ENCODE measurements at places on chromosomes 16 and 17.

- no peak for DNase-seq
Observed at GRCh38 chr17:48132385-48132784, 24.8 kb downstream of the SNX11 start.

DNA sequence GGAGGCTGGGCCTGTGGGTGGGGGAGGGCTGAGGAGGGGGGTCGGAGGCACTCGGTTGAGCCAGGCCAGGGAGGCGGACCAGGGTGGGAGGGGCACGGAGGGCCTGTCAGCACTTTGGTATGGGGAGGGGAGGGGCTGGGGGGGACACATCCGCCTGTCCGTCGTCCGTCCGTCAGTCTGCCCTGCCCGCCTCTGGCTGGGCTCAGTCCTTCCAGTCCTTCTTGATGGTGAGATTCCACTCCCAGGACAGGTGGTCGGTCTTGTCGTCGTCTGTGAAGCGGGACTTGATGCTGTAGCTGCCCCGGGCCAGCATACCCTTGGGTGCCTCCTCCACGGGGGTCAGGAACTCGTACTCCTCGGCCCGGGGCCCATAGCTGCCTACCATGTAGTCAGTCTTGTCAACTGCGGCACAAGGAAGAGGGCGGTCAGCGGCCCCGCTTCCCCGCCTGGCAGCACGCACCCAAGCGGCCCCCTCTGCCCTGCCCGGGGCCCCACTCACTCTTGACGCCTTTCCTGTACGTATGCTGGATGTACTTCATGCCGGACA is 2.4 kb downstream of the ARHGDIA start:
- peak; percentile 87 for DNase-seq

DNA sequence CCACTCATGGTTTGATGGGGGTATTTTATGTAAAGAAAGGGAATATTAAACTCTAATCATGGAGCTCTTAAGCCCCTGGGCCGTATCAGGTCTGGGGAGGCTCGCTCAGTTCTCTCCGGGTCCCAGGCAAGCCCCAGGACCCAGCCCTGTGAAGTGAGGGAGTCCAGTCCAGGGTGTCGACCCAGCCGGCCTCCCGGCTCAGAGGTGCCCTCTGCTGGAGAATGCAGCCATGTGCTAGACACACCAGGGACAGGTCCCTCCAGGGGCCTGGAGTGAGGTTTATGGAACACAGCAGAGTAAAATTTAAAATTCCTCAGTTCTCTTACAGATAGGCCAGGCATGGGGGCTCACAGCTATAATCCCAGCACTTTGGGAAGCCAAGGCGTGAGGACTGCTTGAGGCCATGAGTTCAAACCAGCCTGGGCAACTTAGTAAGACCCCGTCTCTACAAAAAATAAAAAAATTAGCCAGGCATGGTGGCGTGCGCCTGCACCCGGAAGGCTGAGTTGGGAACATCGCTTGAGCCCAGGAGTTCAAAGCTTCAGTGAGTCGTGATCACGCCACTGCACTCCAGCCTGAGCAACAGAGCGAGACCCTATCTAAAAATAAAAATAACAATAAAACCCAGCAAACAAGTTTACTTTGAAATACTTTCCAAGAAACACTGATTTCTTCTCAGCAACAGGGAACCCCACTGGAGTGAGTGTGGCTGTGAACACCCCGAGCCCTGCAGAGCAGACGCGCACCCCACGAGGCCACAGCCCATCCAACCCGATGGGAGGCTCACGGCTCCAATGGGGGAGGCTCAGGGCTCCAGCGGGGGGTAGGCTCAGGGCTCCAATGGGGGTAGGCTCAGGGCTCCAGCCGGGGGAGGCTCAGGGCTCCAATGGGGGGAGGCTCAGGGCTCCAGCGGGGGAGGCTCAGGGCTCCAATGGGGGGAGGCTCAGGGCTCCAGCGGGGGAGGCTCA is 72.2 kb downstream of the ZNF778 start:
- DNase-seq, result peak; percentile 49

GRCh38 chr16:85011846-85012284 is 530 bp upstream of the ZDHHC7 start:
- no peak for DNase-seq

DNA sequence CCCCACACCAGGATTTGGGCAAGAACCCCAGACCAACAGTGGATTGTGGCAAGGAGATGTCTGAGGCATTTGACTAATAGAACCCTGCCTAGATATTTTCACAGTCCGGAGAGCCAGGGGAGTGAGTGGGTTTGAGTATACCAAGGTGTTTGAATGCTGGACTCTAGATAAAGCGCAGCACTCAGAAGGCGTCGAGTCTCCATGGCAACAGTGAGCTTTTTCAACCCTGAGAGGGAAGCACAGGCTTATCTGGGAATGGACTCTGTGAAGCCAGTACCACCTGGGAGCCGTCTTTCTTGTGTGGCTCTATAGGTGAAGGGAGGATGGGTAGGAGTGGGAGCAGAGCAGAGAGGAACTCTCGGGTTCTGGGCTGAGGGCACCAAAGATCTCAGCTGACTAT is 147.0 kb downstream of the SHISA6 start:
- no peak for DNase-seq

DNA sequence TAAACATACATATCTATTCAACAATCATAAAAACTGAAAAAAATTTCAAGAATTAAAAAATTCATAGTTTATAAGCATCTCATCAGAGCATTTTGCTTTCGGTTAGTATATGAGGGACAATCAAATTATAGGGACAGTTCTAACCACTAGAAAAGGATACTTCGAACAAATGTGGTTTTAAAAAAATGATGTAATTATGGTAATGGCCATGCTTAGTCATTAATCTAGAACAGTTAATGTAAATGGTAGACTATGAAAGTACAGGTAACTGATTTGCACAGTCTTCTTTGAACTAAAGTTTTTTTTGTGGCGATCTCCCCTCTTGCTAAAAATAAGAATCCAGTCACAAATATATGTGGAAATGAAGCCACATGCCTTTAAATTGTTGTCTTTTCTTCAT is 63.5 kb upstream of the PHOSPHO1 start:
- DNase-seq, result no peak

- no peak for DNase-seq
Observed at GRCh38 chr17:37736428-37736827, 8.4 kb downstream of the HNF1B start.

- DNase-seq, result no peak
Observed at GRCh38 chr17:76208120-76208519, 32.2 kb downstream of the RNF157 start.

DNA sequence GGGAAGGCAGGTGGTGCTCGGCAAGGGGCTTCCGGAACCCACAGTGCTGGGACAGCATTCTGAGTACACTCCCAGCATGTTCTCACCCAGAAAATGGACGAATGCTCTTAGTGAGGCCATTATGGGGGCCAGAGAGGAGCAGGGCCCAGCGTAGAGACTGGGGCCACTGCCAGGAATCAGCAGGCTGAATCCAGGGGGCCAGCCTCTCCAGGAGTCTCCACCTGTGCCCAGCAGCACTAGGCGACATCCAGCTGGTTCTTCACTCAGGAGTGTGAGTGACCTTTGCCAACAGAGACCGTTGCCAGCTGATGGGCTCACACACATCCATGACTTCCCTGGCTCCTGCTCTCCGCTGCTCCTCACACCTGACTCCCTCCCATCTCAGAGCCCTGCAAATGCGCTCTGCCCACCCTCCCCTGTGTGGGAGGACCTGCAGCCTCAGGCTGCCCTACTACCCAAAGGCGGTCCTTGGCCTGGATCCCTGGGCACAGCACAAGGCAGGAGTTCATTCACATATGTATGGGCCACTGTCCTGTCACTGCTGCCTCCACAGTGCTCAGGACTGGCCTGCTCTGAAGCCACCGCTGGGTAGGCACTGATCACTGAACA is 5.1 kb downstream of the RHBDF1 start:
- no peak for DNase-seq

DNA sequence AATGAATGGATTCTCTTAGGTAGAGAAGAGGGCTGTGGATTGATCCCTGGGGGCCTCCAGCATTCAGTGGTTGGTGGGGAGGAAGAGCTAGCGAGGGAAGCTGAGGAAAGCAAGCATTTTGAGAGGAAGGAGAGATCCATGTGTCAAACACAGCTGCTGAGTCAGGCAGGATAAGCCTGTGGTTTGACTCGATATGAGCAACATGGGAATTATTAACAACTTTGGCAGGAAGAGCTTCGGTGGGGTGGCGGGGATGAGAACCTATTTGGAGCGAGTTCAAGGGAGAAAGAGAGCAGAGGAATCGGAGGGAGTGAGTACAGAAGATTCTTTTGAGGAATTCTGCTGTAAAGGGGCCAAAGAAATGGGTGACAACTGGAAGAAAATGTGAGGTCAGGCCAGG is 59.5 kb upstream of the CDC42EP4 start:
- peak; percentile 94 for DNase-seq

DNA sequence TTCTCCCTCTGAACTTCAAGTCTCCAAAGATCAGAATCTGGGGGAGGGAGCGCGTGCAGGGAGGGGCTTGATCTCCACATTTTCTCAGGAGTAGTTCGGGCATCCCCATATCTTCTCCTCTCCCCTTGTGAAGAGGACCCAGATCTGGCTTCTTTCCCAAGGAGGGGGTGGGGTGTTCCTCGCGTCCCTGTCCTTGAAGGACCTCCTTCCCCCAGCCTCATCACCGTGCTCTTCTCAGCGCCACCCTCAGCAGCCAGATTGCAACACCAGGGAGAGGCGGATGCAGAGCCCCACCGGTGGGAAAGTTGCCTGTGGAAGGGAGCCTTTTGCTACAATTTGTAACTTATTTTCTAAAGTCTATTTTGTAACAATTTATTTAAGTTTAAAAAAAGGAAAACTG is 5.7 kb downstream of the PRSS53 start:
- DNase-seq, result no peak

DNA sequence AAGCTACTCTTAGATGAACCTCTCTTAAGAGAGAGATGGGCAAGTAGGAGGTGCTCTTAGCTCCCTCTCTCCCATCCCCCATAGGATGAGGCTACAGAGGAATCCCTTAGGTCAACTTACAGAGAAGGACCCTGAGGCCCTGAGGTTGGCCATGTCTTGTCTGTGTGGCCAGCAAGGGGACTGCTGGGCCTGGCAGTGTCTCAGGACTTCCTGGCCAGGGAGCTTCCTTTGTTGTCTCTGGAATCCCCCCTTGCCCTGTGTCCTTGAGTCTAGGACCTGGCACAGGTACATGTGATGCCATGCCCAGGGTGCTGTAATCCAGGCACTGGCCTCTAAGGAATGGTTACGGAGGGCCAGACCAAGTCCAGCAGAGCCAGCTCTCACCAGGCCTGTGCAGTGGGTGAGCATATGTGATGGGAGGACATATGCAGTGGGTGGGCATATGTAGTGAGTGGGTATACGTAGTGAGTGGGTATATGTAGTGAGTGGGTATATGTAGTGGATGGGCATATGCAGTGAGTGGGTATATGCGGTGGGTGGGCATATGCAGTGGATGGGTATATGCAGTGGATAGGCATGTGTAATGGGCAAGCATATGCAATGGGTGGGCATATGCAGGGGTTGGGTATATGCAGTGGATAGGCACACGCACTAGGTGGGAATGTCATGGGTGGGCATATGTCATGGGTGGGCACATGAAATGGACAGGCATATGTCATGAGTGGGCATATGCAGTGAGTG is 20.3 kb upstream of the PECAM1 start:
- no peak for DNase-seq

DNA sequence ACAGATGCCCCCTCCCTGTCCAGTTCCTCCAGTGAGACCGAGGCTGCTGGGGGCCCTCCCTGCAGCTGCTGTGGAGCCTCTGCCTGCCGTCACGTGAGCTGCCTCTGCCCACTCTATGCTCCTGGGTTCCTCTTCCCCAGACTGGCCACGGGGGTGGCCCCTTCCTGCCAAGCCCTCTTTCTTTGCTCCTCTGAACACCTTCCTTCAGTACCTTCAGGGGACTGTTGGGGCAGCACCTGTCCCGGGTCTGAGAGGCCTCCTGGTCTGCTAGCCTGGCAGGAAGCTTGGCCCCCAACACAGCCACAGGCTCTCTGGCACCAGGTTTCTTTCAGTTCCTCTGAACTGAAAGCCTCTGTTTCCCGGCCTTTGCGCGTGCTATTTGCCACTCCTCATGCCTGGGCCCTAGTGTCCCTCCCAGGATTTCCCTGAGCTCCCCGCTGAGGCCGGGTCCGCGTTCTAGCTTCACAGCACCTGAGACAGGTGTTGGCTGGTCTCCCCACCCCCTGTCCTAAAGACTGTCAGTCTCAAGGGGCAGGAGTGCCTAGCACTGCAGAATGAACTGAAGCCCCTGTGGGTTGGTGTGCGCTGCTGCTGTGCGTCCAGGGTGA is 6.6 kb upstream of the ATP6V0C start:
- no peak for DNase-seq

- no peak for DNase-seq
Observed at GRCh38 chr16:9123401-9123800, 32.0 kb downstream of the HAPSTR1 start.

Data from fibroblast of skin of right quadriceps (primary cell).